ENCODE measurements at places on chromosomes 6 and 20.

DNA sequence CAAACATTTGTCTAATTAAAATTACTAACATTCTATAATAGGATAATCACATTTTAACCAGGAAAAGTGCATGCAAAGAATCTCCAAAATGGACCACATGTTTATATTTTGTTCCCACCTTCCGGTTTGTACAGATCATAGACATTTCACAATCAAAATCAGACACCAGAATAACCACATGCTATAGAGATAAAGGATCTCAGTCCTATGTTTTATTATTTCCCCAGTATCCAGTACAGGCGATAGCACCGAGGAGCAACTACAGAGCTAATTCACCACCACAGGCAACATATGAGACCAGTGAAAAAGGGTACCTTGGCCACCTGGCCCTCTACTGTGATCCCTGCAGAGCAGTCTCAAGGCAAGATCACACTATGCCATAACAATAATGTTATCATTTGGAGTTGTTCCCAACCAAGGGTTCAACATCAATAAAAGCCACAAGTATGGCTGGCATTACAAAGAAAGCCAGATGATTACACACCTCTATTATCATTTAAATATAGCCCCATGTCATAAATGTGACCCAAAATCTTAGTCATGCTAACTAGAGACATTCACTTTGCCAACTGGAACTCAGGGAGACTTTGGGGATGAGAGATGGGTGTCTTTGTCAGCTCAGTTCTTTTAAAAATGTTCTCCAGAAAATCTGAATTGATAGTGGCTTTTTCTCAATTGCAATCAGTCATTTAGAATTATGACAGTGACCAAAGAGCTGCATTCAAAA, 46.7 kb downstream of the RALGAPA2 start:
- DNase-seq, result no peak

DNA sequence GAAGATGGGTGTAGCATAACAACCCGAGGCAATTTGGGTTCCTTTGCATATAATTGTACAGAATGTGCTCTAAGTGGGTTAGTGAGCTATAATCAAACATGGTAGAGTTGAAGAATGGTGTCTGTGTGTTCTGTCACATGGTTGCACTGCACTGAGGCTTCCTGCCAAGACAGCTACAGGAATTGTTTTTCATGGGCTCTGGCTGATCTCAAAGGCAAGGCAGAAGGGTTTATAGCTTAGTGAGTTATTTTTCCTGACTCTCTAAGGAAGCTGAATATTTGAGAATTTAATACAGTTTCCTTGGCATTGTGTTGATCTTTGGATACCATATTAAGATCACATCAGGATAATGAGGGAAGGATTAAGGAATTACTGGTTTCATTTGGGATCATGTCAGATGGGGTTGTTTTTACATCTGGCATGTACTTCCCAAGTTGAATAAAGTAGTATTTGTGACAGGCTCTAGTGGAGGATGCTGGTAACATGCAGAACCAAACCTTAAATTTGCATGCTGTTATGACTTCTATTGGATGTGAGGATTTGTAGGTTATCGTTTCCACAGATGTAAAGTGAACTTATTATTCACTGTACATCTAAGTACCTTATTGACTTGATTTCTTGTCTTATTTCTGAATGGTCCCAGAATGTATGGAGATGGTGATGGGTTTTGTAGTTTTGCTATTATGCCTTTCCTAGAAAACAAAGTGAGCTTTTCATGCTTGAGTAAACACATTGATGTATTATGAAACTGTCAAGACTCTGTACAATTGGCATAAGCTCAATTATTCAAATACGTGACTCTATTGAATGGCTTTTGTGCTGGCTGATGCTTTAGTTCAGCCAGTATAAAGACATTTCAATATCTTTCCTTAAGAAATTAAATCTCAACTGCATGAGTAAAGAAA, 43.3 kb downstream of the LRRC1 start:
- no peak for DNase-seq

DNA sequence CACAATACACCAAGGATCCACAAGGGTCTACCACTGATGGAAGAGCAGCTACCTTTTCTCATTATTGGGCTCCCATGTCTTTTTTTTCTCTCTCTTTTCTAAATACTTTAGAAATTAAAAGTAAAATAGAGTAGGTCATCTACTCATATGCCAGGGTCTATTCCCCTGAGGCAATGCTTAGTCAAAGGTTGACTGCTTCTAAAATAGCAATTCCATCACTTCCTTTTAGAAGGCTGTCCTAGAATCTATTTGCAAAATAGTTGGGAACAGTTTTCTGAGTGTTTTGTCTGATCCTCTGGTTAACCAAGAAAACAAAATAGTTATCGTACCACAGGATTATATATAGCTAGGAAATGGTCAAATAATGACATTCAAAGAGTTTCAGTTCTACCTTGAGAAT, 174.1 kb downstream of the COL21A1 start:
- DNase-seq, result no peak

DNA sequence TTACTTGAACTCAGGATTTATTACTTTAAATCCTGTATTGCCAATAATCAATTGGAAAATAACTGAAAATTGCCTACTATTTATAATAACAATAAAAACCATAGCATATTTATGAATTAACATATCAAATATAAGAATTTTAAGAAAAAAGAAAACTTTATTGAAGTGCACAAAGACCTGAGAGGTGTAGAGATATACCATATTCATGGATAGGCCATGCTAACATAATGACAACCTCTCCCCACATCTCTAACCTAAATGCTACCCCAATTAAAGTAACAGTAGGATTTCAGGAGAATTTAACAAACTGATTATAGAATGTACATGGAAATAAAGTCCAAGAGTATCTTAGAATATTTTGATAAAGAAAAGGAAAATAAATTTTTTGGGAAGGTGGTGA, 5.1 kb upstream of the HLA-DMB start:
- DNase-seq, result no peak

DNA sequence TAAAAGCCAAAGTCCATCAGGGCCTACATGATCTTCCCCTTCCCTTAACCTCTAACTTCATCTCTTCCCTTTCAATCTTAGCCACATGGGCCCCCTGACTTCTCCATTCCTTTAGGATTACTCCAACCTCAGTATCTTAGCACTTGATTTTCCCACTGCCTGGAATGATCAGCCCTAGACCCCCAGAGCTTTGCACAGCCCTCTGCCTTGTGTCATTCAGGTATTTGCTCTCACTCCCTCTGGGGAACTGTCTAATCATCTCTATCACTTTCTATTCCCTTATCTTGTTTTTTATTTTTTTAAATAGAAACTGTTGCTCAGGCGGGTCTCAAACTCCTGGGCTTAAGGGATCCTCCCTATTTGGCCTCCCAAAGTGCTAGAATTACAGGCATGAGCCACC, 13.3 kb upstream of the ZNFX1 start:
- DNase-seq, result no peak

DNA sequence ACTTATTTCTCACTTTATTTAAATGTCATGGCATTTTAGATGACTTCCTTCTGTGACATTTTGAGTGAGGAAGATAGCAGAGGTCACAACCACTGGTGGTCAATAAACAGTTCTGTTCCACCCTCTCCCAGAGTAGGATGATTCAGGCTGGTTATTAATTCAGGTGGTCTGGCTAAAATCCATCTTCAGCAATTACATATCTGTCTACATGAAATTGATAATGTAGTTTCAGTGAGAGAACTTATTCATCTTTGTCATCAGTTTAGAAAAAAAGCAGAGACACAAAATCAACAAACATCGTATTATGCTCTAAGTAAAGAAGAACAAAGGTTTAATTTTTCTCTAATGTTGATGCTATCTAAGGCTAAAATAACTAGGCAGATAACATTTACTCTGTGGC, 525.5 kb downstream of the TENT5A start:
- no peak for DNase-seq

DNA sequence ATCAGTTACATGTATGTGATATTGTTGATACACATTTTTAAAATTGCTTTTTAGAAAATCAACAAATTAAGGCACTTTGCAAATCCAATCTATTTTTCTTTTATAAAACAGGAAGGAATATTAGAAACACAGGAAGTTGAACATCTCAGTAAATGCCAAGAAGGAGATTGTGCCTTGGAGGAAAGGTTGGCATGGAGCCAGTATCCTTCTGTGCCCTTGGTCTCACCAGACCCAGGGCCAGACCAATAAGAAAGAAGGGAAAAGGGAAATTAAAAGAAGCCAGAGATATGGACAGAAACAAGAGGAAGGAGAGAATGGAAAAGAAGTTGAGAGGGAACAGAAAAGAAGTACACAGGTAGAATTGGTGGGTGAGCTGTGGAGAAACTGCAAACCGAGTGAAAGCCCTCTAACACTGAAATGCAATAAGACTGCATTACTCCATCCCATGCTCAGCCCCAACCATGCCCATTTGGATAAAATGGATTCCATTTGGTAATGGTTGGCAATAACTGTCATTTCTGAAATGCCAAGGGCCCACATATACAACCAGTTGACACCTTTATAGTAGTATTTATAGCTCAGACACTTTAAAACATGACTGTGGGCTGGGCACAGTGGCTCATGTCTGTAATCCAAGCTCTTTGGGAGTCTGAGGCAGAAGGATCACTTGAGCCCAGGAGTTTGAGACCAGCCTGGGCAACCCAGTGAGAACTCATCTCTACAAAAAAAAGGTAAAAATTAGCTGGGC, 133.8 kb downstream of the GMPR start:
- DNase-seq, result no peak

- DNase-seq, result no peak
Measured at GRCh38 chr20:13402171-13402760, 181.2 kb downstream of the ISM1 start.

- DNase-seq, result no peak
Measured at GRCh38 chr20:1125277-1125676, 6.9 kb downstream of the PSMF1 start.

DNA sequence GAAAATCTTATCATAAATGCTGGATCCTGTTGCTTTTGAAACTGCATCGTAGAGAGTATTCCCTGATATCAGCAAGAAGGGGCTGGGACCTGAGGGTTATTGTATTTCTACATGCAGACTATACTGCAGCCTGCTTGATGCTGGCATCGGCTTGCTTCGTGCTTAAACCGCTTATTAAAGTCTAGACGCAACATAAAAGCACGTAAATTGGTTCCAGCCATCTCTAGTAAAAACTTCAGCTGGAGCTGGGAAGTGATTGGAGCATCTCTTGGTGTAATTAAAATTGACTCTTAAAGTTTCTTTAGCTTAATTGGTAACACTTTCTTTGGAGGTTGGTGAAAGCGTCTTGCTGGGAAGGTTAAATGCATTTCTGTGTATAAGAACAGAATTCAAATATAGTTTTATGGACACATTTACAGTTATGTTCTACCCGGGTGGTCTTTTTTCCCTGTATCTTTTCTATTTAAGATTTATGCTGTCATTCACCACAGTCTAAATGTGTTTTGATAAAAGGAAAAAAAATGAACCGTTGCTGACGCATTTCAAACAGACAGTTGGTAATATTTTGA, 139.0 kb upstream of the JAG1 start:
- no peak for DNase-seq

DNA sequence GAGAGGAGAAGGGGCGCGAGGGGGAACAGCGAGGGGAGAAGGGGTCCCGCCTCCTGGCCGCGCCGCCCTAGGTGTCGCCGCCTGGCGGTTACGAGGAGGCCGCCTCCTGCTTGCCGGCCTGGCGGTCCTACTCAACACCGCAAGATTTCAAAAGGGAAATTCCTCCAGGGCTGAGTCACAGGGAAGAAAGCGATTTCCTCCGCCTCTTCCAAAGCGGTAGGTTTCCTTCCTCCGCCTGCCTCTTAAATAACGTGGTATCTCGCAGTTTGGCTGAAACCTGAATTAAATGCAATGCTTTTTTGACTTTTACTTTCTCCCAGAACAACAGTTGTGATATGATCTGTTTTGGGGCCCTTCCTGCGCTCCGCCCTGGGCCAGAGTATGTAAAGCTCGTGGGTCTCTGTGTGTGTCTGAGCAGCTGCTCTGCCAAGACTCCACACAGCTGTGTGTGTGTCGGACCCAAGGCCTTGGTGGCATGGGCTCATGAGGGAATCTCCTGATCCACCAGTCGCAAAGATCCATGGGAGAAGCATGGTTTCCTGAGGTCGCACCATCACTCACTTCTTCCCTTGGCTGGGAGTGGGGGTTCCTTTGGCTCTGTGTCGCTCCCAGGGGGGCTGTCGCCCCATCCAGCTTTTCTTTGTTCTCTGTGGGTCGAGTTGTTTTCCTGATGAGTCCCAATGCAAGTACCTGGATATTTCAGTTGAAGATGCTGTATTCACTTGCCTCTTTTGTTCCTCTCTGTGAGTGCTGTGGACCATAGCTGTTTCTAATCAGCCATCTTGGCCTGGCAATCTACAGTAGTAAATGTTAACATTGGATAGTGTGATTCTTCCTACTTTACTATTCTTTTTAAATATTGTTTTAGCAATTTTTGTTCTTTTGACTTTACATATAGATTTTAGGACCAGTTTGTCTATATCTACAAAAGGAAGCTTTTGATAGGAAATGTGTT, 31.6 kb upstream of the NOTCH4 start:
- peak; percentile 80 for DNase-seq
